ENCODE measurements at places on chromosomes 12 and 14. TPM values are rescaled to one million over a fixed set of nuclear protein-coding genes. Genes with fewer than 3 reads are reported as not detected.

DNA sequence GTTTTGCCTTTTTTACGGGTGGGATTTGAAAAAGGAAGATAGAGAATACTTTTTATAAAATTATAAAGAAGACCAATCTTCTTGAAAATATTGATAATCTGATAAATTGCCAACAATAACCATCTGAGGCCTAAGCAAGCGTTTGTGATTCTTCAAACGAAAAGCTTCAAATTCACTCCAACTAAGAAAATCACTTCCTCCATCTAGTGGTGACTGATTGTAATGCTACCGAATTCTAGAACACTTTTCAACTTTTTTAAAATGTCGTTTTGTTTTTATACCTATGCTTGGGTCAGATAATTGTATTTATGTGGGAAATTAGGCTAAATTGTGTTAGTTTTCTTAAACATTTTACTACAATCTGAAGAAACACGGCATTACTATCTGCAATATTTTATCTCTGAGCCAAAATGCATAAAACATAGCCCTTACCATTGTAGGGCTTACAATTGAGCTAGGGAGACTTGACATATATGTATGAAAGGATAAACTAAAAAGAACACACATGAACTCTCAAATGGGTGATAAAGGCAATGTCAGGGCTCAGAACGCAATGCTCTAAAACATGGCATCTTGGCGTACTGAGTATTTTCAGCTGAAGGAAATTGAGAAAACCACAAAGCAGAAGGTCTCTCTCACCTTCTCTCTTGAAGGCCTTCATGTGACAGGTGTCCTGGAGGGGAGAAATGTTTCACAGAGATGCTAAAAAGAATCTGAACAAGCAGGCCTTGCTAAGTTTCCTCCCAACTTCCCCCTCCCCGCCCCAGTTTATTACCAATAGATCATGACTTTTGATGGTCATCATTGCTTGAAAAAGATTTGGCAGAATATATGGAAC lies 36.8 kb upstream of the G2E3 start:
- peak; percentile 42 for DNase-seq

OLR1 gene
- total RNA-seq, result not detected

PRH1 gene
- total RNA-seq, result 5.2 TPM

ASPG gene
- not detected for total RNA-seq

ARID2 gene
- total RNA-seq, result 11.5 TPM

MYL2 gene
- total RNA-seq, result 0.65 TPM

AQP6 gene
- total RNA-seq, result not detected

CRIP1 gene
- 0.44 TPM for total RNA-seq

DNA sequence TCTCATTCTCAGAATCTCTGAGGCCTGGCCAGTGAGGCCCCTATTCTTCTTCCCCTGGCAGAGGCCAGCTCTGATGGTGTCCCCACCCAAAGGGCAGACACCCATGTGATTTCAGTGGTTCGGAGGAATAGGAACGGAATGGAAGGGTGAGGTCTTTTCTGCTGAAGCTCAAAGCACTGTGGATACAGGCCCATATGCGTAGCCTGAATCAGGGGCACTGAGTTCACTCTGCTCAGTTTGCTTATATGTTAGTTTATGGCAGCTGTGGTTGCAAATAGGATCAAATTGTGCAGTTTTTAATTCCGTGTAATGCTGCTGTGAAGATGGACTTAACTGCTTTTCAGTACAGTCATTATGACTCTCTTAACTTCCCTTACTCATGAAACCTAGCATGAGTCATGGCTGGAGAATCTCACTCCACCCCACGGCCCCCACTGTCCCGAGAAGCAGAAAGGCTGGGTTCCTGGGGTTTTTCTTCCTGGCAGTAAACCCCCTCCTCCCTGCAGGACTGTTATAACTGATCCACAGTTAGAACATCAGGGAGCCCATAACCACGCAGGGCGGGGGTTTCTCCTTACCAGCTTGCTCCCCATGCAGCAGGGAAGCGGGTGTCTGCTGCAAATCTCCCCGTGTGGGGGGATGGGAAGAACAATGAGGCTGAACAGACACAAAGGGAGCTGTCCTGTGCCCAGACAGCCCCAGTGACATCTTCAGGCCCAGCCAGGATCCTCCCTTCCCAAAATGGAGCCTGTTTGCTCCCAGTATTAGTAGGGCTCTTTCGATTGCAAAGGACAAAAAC lies 122.7 kb downstream of the SLC38A6 start:
- peak; percentile 96 for DNase-seq

- DNase-seq, result no peak
Measured at GRCh38 chr14:78243187-78243586, 73.0 kb downstream of the NRXN3 start.

ADCY6 gene
- 36.3 TPM for total RNA-seq

- no peak for DNase-seq
Measured at GRCh38 chr12:113390064-113391043, 13.3 kb downstream of the SDS start.

PMEL gene
- total RNA-seq, result 0.20 TPM

NTS gene
- total RNA-seq, result under 0.01 TPM

NOVA1 gene
- total RNA-seq, result not detected

- no peak for DNase-seq
Measured at GRCh38 chr14:62443796-62444195, 601.5 kb downstream of the KCNH5 start.

GRCh38 chr12:119229837-119230236 lies 51.1 kb downstream of the HSPB8 start:
- DNase-seq, result peak; percentile 76

GRCh38 chr14:94029671-94030203 lies 3.6 kb downstream of the OTUB2 start:
- DNase-seq, result no peak

CLEC6A gene
- not detected for total RNA-seq

- no peak for DNase-seq
Measured at GRCh38 chr12:27185234-27186021, 58.7 kb upstream of the STK38L start.

- no peak for DNase-seq
Measured at GRCh38 chr12:132075714-132076553, 68.2 kb downstream of the DDX51 start.

DNA sequence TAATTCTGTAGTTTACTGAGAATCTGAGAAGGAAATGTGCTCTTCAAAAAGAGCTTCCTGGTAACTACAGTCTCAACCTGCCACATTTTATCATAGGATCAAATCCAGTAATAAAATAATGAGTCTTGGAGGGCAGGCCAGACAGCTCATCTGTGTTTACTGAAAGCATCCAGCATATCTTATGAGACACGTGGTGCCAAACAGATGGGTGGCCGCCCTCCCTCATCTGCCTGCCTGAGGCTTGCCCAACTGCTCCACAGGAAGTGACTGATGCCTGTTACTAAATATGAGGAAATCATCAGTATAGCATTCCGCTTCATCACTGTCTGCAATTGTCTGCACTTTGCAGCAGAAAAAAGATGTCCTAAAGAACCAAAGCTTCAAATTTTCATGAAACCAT lies 13.5 kb downstream of the DHRS7 start:
- peak; percentile 80 for DNase-seq

- no peak for DNase-seq
Measured at GRCh38 chr12:79553863-79554574, 136.7 kb downstream of the PAWR start.

GRCh38 chr12:94245631-94246383 lies 97.4 kb downstream of the PLXNC1 start:
- DNase-seq, result no peak
